Stimulated activated CD4-positive, alpha-beta T cell treated with anti-CD3 and anti-CD28 coated beads, Interleukin-12 subunit alpha, Interleukin-12 subunit beta, amount 100 ng/mL, for 48 hours (primary cell): ENCODE measurements at places on chromosomes 12 and 14.

DNA sequence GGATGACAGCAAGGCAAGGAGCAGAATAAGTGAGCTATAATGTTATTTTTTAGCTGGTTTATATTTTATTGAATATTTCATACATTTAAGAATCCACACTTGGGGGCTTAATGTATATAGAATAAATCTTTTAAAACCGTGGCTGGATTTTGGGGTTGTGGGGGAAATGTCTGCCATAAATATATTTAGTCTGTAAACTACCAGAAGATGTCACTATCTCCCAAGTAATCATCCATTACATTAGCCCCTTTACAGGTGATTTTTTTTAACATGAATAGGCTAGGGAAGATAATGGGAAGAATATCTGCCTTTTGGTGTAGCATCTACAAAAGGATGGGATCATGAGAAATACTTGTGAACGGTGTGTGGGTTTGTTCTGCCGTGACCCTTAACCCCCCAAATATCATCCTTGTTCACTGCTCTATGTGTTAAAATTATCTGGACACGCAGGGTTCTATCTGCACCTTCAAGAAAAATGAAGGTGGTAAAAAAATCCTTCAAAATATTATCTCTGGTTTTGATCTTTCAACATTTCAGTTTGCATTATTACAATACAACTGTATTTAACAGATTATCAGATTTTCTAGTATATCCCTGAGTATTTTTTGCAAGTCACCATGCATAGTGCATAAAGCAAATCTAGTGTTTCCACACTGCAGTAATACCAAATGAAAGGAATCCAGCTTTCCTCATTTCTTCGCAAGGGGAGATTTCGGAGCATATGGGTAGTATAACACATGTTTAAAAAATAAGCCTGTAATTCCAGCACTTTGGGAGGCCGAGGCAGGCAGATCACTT, 8.0 kb upstream of the SLC17A8 start:
- DNase-seq = no peak

DNA sequence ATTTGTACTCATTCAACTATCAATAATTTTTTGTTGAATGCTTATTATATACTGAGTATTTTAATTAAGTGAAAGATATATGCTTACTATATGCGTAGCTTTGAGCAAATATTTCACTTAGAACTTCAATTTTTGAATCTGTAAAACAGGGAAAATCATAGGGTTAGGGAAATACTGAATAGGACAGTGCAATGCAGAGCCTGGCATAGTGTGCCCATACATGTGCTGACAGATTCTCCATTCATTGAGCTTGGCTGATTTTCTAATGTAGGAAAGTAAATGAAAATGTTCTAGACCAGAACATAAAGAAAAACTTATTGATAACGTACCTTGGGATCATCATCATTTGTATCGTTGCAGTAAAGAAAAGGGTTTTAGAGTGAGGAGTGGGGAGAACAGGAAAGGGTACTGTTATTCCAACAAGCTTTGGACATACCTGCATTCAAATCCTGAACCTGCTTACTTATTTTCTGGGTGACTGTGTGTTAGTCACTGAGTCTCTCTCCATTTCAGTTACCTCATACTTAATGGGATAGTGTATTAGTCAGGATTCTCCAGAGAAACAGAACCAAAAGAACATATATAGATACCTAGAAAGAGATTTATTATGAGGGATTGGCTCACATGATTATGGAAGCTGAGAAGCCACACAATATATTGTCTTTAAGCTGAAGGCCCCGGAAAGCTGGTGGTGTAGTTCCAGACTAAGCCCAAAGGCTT, 436.4 kb downstream of the ADAMTS20 start:
- DNase-seq = no peak

DNA sequence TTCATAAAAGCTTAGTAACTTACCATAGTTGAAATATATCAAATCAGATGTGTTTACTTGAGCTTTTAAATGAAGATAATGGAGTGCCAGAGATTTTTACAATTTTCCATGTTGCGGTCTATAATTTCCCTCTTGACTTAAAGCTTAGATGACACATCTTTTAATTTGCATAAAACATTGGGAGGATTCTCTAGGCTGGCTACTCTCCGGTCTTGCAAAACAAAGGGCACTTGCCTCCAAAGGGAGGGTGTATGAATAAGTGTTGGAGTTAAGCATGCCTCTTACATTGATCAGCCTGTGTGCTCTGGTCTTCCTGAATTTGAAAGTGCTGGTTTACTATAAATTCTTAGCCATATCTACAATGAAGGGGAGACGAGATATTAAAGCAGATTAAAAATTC, 336.4 kb upstream of the NAV3 start:
- DNase-seq = no peak

- DNase-seq = peak; percentile 89
These were observed at the start of gene MUCL1 for GRCh38 chr12:54853933-54854538. MUCL1 (plus strand) TSS chr12:54854516; CDS start chr12:54854583, 67 bp downstream.

DNA sequence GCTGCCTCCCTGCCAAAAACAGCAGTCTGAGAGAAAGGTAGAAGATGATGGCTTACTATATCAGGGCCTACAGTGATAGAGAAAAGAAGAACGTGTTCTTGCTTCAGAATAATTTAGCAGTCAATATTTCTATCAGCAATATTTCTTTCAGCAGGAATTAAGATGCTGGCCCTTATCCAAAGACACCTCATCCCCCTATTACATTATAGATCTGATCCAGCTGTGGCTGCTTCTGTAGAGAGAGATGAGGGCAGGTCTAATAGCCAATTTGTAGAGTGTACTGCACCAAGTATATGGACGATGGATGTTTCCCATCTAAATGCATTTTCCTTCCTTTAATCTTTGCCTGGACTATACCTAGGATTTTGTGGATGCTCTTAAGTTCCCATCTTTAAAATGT, 451.7 kb downstream of the NPAS3 start:
- DNase-seq = no peak

DNA sequence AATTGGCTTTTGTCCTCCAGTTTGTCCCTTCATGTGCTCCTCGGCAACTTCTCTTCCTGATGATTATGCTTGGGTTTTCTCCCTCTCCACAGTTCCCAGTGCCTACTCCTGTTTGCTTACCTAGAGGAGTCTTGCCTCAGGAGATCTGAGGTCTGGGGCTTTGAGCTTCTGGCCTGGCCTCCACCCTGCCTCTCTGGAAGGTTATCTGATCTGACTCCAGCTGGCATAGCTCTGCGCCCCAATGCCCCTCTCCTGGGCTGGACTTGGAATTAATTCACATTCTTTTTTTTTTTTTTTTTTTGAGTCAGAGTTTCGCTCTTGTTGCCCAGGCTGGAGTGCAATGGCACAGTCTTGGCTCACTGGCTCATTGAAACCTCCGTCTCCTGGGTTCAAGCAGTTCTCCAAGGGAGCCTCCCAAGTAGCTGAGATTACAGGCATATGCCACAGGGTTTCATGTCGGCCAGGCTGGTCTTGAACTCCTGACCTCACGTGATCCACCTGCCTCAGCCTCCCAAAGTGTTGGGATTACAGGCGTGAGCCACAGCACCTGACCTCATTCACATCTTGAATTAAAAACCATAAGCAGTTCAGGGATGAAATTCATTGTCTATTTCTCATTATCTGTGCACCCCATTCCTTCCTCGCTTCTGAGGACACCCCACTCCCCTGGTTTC, 33.5 kb downstream of the CFL2 start:
- no peak for DNase-seq

DNA sequence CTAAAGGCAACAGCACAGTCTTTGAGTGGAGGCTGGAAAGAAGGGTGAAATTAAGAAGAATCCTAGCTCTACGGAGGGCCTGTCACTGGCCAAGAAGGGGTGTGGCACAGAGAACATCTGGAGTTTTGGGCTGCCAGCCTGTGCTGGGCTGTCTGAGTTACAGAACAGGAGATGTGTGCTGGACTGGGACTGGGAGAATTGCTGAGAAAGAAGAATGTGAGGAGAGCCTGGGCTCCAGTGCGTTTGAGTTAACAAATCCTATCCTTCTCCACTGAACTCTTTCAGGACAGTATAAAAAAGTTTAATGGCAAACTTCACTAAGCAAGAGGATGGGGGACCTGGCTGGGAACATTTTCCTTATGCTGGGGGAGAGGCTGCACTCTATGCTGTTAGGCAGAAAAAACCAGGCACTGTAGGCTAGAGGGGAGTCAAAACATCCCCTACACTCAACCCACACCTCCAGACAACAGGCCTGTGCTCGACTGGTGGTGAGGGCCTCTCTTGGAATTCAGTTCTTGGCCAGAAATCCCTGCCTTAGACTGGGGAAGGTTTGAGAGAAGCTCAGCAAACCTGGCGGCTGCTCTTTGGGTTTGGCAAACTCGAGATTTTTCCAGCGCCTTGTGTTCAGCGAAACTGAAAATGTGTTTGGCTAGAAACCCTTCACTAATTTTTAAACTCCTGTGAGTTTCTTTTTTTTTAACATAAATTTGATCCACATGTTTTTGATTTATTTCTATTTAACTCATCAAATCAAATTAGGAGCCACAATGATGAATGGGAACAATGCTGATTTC, 217.3 kb downstream of the MON2 start:
- DNase-seq = no peak

DNA sequence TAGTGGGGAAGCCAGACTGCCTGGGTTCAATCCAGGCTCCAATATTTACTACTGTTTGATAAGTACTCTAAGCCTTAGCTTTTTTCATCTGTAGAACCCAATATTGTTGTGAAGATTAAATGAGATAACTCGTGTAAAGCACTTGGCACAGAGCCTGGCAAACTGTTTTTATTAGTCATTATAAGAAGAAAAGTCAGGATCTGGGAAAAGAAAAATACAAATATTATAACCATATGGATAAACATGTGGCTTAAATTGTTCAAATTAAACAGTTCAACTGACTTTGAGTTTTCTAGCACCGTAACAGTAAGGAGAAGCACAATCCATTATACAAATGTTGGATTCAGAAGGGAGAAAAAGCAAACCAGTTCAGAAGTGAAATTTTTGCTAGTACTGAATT, 22.0 kb upstream of the CDK17 start:
- DNase-seq = no peak

DNA sequence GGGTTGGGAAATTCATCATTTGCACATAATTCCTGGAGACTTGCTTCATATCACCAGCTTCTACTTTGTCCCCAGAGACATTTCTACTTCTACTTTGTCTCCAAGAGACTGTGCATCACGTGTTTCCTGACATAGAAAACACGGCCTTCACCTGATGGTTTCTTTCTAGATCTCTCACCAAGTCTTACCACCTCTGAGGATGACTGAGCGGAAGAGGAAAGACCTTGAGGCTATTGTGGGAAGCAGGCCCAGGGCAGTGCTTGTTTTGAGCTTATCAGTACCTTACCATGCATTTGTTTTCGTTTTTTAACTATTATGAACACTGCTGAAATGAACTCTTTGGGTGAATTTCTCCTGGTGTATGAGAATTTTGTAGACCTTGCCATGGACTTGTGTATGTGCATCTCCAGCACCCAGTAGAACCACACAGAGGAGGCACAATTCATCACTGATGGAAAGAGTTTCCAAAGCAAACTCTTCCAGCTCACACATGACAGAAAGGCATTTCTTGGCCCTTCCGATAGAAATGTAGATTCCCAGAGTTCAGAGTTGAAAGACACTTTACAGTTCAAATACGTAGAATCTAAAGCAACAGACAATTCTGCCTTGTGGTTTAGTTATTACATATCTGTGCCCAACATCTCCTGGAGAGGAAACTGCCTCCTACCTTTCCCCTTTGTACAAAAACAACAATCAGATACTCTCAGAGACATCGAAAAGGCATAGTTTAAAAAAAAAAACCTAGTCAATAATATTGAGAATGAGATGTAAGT, 434.7 kb downstream of the FUT8 start:
- peak; percentile 44 for DNase-seq

DNA sequence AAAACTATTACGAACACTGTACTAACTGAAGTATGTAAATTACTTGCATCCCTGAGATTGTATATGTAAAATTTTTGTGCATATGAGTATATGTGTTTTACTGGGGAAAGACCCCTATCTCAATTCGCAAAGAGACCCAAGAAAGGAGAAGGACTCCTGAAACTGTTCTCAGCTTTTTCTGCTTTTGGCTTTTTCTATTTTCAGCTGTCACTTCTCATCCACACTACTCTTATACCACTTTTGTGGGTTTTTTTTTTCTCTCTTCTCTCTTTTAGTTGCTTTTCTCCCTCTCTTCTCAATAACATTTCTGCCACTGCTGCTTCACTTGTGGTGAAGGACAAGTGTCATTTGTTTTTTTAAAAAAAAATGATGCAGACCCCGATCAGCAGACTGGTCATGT, 39.8 kb downstream of the NIN start:
- DNase-seq = no peak

GRCh38 chr14:41130274-41130673, 476.4 kb upstream of the LRFN5 start:
- DNase-seq = no peak

DNA sequence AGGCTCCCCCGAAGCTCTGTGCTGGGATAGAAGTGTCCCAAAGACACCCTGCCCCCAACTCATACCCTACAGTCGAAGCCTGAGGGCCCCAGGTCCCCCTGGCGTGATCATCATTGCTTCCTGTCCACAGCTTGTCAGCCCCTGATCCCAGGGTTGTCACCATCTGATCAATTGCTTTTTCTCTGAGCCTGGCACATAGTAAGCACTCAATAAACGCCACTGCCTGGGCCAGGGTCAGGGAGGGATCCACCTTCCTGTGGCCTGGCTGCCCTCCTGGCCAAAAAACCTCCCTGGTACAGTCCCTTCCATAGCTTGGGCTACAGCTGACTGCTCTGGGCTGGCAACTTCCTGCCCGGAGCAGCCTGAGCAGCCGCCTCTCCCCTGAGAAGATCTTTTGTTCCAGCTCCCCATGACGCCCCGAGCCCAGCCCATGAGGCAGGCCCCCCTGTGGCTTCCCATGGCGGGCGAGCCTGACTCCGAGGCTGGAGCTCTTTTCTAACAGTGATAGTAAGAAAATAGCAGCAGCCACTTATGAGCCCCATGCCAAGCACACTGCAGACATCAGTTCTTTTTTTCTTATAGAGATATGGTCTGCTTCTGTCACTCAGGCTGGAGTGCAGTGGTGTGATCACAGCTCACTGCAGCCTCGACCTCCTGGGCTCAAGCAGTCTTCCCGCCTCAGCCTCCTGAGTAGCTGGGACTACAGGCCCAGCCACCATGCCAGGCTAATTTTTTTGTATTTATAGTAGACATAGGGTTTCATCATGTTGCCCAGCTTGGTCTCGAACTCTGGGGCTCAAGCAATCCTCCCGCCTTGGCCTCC, 6.5 kb downstream of the SH2B3 start:
- DNase-seq = no peak

- no peak for DNase-seq
These were observed 38.2 kb upstream of the EML1 start for GRCh38 chr14:99755068-99755405.

DNA sequence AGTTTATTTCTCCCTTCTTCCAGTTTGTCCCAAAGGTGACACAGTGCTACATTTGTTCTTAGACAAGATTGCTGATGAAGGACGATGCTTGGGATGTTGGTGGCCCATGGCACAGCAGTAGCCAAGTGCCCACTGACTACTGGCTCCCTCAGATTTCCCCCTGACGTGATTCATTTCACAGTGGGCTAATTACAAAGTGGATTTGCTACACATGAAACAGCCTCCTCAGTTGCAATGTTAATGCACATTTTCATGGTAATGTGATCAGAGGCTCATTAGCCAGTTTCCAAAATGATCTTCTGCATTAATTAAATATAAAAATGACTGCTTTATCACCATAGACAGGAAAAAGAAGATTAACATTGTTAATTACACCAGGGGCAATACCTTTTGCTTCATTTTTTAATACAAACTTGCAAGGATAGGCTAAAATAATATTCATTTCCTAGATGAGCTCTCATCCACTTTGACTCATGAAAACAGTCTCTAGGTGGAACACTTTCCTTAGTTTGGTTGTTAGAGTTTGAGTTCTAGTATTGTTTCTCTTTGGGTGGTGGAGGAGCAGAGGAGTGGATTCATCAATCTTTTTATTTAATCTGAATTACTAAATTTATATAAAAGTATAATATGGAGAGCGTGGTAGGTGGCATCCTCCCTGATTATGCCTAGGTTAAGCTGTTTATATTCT, 250.9 kb downstream of the PDZRN4 start:
- DNase-seq = no peak
